ENCODE measurements at places on chromosomes 11 and 22.

DNA sequence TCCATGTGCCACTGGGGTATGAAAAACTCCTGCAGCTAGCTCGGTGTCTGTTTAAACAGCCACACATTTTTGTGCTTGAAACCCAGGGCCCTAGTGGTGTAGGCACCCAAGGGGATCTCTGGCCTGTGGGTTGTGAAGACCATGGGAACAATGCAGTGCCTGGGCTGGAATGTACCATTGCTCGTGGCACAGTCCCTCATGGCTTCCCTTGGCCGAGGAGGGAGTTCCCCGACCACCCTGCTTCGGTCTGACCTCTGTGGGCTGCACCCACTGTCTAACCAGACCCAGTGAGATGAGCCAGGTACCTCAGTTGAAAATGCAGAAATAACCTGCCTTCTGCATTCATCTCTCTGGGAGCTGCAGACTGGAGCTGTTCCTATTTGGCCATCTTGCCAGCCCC lies 214.0 kb downstream of the TRPC6 start:
- no peak for DNase-seq

- peak; percentile 97 for DNase-seq
These were observed 678 bp upstream of the ZFP91 start for GRCh38 chr11:58578136-58578634.

DNA sequence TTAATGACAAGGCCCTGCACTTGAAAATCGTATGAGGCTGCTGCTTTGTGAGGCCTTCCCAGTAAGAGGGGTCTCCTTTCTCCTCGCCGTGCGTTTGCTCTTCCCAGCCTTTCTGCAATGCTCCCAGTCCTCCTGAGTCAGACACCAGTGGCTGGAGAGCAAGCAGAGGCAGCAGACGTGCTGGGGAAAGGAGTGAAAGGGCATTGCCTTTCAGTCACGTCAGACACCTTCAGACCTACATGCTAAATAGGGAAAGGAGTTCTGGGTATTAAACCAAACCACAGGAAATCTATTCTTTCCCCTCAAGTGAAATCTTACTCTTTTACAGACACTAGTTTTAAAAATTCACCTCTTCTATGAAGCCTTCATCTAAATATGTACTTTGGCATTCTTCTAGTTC lies 274.8 kb downstream of the NTM start:
- DNase-seq: no peak

- peak; percentile 27 for DNase-seq
These were observed 664 bp downstream of the DDB2 start for GRCh38 chr11:47215366-47215910.
